ENCODE measurements at places on chromosomes 2 and 18.

DNA sequence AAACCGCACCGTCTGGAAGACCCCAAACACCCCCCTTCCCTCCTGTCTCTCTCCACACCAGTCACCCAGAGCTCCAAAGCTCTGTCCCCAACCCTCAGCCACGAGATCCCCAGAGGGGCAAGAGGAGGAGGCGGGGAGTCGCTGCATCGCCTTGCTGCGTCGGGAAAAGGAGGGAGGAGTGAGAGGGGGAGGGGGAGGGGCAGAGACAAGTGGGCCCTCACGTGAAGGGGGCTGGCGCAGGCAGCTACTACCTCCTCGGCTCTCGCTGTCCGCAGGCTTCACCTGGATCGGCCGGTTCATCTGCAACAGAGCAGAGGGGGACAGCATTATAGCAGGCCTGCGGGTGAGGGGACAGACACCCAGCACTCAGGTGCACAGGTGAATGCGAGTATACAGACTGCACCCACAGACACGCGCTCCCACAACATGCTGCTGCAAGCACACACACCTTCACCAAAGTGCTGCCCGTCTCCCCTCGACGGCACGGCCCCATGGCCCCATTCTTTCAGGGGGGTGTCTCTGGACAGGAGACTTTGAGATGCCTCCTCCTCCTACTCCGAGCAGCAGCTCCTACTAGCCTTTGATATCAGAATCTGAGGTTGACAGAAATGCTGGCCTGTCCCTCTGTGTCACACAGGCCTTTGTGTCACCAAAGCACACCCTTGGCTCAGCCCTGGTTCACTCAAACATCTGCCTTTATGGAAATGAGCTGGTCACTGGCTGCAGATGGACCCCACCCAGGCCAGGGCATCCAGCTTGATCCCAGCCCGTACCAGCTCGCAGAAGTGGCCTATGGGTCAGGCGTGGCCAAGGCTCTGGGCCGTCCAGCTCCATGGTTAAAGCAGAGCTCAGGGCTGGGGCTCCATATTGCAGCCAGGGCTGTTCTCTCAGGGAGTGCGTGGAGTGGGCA lies 243.8 kb downstream of the CELF4 start:
- peak; percentile 28 for DNase-seq

DNA sequence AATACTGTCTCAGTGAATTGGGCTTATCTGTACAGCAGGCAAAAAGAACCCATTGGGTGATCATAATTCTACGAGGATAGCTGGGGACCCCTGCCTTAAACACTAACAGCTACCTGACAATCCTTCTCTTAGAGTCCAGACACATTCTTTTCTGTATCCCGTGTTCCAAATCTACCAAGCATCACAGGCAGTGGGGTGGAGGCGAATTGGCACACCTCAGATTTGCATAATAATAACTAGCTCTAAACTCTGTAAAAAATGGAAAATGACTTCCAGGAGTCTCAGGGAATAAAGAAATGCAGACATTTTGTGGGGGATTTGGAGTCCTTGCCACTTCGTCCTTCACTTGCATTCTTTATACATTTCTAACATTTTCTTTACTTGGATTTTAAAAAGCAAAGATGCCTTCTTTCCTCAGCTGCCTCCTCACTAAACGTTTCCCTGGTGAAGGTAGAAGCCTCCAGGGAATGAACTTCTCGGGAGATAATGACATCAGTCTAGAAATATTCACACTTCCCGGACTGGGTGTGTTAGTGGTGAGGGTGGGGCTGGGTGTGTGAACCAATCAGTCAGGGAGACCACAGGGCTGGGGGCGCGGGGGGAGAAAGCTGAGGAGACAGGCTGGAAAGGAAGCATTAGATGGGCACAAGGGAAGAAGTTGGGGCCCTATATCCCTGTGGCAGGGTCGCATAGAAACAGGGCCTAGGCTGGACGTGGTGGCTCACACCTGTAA lies 59.1 kb upstream of the BOD1L2 start:
- DNase-seq = no peak

DNA sequence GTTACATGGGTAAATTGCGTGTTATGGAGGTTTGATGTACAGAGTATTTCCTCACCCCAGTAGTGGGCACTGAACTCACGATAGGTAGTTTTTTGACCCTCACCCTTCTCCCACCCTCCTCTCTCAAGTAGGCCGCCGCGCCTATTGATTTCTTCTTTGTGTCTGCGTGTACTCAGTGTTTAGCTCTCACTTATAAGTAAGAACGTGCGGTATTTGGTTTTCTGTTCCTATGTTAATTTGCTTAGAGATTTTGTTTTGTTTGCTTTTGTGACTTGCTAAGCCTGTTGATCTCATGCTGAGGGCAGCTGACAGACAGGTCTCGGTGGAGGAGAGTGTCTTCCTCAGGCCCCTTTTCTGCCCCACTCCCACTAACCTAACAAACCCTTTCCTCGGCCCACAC lies 36.2 kb downstream of the ACOXL start:
- DNase-seq = no peak

- no peak for DNase-seq
These were observed 669 bp upstream of the PIKFYVE start for GRCh38 chr2:208265371-208265800.

DNA sequence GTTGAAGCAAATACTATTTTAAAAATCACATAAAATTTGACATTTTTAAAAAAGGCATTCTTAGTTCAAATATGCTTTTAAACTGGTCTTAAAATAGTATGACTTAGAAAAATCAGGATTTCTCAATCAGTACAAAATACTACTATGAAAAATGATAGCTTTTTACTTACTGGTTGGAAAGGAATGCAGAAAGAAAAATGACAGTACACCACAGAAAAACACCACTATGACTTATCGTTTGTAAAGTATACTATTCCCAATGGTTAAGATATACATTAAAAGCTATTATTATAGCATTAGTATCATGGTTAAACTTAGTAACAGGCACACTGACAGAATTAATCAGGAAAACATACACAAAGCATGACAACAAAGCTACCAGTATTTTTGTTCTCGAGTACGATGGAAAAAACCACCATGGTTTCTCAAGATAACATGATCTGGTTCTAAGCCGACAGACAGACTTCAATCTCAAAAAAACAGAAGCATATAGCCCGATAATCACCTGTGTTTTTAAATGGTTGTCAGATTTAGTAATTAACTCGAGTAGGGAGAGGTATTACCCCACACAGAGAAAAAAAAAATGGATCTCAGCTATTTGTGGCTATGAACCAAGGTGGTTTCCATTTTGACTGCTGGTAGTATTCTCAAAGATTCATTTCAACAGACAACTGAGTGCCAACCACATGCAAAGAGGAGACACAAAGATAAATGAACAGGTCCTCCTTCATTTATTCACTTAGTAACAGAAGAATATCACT lies 39.1 kb downstream of the CUL3 start:
- no peak for DNase-seq

GRCh38 chr2:38153476-38154135 lies 77.7 kb upstream of the CYP1B1 start:
- DNase-seq = no peak

DNA sequence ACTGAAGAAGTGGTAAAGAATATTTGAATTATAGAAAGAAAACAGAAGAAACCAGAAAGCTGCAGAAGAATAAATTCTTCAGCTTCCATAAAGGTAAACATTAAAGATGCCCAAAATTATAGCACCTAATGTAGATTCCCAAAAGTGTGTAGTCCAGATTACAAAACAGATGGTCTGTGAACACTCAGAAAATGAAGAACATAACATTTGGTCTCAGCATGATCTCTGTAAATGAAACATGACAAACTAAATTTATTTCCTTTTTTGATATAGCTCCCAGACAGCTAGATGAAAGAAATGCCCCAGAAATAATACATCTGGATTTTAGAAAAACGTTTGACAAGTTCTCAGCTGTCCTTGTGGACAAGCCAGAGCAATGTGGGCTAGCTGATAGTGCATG lies 794.2 kb upstream of the NXPH2 start:
- DNase-seq = no peak

DNA sequence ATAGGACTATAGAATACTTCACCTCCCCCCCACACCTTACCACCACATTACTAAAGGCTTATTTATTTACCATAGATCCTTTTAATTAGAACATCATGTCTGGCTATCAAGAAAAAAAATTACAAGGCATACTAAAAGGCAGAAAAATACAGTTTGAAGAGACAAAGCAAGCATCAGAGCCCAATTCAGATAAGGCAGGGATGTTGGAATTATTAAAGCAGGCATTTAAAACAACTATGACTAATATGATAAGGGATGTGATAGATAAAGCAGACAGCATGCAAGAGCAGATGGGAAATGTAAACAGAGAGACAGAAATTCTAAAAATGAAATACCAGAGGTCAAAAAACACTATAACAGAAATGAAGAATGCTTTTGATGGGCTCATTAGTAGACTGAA lies 55.4 kb upstream of the SMIM21 start:
- DNase-seq = no peak

GRCh38 chr2:39512941-39513340 lies 75.9 kb upstream of the MAP4K3 start:
- no peak for DNase-seq

GRCh38 chr2:129812071-129812470 lies 167.4 kb upstream of the RAB6C start:
- no peak for DNase-seq

DNA sequence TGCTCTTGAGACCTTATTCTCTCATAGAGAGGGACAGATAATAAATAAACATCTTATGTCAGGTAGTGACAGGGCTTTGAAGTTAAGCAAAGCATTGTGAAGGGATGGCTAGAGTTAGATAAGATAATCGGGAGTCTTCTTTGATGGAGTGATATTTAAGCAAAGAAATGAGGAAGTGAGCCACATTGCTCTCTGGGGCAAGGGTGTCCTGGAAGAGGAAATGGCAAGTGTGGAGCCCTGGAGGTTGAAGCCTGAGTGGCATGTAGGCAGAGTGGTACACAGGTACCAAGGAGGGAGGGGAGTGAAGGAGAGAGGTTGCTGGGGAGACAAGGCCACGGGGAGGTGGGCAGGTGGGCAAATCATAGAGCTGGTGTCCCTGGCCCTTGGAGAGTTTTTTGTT lies 110.2 kb downstream of the CTAGE1 start:
- DNase-seq = no peak

DNA sequence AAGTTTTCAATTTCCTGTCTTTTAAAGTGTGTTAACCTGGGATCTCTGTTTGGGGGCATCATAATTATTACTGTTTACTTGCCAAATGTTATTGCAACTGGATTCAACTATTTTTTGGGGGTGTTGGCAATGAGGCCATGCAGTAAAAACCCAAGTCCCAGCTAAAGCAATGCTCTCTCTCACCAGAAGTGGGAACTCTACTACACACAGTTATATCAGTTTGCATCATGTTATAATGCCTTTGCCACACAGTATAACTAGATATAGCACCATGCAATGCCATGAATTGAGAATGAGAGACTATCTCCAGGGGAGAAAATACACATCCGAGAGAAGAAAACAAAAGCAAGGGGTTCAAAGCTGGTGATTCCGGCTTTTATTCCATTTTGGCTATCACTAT lies 79.0 kb downstream of the GCA start:
- DNase-seq = no peak

DNA sequence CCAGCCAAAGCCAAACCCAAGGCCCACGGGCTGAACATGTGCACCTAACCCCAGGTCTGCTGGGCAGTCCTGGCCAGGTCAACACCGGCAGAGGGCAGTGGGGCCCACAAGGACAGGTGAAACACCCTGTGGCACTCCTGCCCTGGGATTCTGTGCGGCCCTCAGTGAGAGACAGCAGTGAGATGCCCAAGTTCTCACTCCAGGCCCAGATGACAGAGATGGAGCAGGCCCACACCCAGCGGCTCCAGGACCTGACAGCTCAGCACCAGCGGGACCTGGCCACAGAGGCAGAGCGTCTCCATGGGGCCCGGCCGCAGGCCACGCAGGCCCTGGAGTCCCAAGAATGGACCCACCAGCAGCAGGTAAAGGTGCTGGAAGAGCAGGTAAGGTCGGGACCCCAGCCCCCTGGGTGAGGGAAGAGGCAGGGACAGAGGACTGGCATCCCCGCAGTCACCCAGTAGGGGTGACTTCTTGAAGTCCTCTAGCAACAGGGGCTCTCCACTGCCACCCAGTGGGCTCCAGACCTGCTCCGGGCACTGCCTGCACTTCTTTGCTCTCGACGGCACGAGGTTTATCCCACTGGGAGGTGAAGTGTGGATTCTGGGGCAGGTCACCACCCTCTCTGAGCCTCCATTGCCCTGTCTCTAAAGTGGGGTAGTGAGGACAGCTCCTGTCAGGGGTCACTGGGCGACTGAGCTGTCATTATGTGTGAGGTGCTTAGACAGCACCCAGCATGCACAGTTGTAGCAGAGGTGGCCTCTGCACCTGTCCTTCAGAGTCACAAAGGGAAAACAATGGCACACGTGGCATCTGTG lies 8.8 kb upstream of the SNED1 start:
- DNase-seq = peak; percentile 53

GRCh38 chr18:13232086-13232917 lies 13.7 kb downstream of the LDLRAD4 start:
- no peak for DNase-seq

DNA sequence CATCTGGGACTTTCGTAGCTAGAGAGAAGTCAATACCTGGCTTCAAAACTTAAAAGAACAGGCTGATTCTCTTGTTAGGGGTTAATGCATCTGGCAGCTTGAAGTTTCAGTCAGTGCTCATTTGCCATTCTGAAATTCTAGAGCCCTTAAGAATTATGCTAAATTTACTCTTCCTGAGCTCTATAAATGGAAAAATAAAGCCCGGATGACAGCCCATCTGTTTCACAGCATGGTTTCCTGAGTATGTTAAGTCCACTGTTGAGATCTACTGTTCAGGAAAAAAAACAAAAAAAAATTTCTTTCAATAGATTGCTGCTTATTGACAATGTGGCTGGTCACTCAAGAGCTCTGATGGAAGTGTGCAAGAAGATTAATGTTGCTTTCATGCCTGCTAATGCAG lies 101.3 kb upstream of the RPE start:
- DNase-seq = no peak

- DNase-seq = no peak
These were observed at the start of gene CCDC195 for GRCh38 chr2:224716201-224716600. Gene CCDC195 (minus strand): TSS chr2:224716365. CDS start chr2:224716365, 0 bp downstream.

DNA sequence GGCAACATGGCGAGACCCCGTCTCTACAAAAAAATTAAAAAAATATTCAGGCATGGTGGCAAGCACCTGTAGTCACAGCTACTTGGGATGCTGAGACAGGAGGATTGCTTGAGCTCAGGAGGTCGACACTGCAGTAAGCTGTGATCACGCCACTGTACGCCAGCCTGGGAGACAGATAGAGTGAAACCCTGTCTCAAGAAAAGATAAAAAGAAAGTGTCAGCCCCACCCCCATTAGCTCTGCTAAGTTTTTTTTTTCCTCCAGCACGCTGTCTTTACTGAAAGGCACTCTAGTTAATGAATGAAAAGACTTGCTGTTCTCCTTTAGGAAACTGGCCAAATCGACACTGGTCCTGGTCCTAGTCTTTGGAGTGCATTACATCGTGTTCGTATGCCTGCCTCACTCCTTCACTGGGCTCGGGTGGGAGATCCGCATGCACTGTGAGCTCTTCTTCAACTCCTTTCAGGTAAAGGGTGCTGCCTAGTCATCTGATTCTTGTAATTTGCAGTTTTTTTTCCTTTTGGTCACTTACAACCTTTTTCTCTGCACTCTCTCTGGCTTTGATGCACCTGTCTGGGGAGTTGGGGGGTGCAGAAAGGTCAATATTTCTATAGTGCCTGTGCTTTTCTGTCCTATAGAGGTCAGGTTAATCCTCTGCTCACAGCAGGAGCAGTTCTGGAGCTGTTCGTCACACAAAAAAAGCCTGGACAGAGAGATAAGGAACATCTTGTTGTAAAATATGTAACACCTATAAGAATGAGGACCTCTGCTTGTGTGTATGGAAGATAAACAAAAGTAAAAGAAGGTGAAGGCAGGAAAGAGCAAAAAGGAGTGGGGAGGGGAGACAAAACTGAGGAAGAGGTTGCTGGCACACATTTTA lies 82.3 kb downstream of the PTH2R start:
- no peak for DNase-seq

GRCh38 chr2:120754067-120754960 lies 18.6 kb downstream of the GLI2 start:
- no peak for DNase-seq
